Activated CD4-positive, alpha-beta T cell treated with anti-CD3 and anti-CD28 coated beads, Interleukin-2, amount 50 U/mL, for 4 hours (primary cell): ENCODE measurements at places on chromosomes 5 and 9.

DNA sequence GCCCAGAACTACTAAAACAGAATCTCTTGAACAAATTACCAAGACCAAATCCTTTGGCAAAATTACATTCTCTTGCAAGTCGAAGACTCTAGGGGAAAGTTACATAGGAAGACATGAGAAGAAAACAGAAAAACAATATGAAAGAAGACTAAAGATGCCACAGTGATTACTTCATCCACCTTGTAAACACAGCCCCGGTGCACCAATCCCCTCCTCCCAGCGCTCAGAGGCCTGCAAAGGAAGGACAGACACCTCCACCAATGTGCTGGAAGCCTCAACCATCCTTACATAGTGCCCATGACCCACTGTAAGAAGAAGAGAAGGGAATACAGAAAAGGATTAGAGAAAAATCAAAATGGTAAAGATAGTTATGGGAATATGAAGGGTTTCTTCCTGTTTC, 218.5 kb downstream of the SPOCK1 start:
- DNase-seq, result no peak

GRCh38 chr5:120510994-120511686, 47.0 kb downstream of the PRR16 start:
- no peak for DNase-seq

- DNase-seq, result peak; percentile 62
Observed at GRCh38 chr9:98081477-98082219, 25.1 kb downstream of the NANS start.

DNA sequence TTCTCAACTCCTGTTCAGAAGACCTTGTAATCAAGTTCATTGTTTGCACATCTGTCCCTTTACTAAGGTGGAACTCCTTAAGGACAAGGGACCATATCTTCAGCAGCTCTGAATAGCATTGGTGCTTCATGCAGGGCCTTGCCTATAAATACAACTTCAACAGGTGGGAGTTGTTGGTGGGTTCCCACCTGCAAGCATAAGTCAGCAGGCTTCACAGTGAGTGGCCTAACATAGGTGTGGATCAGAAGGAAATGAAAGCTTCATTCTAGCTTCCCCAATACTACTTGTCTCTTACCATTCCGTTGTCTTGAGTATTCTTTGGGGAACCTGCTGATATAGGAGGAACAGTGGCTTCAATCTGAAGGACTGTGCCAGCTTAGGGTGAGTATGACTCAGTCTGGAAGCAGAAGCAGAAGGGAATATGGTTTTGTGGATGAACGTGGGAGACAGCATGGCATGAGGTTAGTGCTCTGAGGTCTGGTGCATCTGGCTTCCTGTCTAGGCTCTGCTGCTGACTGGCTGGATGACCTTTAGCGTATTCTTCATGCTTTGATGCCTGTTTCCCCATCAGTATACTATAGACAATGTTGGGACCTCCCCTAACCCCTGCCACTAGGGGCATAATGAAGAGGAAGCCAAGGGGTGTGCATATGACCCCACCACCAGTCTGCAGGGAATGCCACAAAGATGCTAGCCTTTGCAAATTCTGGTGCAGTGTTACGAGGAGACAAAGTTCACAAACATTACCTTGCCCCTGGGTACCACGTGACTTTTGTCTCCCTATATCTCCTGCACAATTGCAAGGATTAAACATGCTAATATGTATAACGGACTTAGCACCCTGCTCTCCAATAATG, 192.3 kb downstream of the PALM2AKAP2 start:
- DNase-seq, result no peak
